ENCODE measurements at places on chromosomes 11 and 22. TPM values are rescaled to one million over a fixed set of nuclear protein-coding genes. Genes with fewer than 3 reads are reported as not detected.

- no peaks in the 10 kb centered on the region for H3K27me3 ChIP-seq
- H3K36me3 ChIP-seq: no peaks in the 10 kb centered on the region
- DNase-seq: peak; percentile 12
- H3K27ac ChIP-seq: no peak overlapping the region
Measured at GRCh38 chr11:75986966-75987365, 172.0 kb downstream of the UVRAG start.

DNA sequence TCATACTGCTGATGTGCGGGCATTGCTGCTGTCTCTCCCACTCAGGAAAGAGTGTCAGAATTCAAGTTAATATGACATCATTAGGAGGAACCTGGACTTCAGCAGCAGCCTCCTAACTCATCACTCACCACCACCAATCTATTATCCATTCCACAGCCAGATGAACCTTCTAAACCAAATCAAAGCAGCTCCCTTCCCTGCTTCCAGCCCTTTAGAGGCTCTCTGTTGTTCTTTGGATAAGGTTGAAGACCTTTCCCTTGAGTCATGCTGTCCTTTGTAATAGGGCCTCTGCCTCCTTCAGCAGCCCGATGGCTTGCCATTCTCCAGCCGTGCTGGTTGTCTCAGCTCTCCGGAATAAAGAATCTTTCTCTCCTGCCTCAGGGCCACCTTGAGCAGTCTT is 301.3 kb downstream of the DDX10 start:
- H3K27ac ChIP-seq: no peak overlapping the region
- H3K27me3 ChIP-seq: no peaks in the 10 kb centered on the region
- DNase-seq: peak; percentile 24
- no peaks in the 10 kb centered on the region for H3K36me3 ChIP-seq
- H3K4me3 ChIP-seq: no peak overlapping the region
- peaks cover 10% of the 10 kb centered on the region for H3K4me1 ChIP-seq

- H3K36me3 ChIP-seq: no peaks in the 10 kb centered on the region
- no peaks in the 10 kb centered on the region for H3K27me3 ChIP-seq
- peaks cover 5% of the 10 kb centered on the region for H3K4me1 ChIP-seq
- no peak overlapping the region for H3K4me3 ChIP-seq
- DNase-seq: no peak
Measured at GRCh38 chr11:100545556-100545955, 141.5 kb upstream of the ARHGAP42 start.

Gene SPDYC
- total RNA-seq: not detected

Gene DAGLA
- 5.5 TPM for total RNA-seq

Gene HBG1
- not detected for total RNA-seq
